ENCODE measurements at places on chromosomes 4 and X.

DNA sequence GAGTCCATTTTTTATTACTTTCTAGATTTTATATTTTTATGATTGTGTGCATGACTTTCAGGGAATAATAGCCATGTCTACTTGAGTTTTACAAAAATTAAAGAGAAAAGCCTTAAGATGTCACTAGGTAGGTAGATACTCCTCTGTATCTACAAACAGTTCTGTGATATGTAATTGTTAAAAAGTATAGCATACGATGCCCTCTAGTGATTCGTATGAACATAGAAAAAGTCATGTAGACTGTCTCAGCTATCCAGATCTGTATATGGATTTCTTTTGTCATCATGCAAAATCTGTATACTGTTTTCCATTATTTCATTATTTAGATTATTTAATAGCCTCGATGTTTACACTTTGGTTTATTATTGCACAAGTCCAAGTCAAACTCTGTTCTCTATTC, 856.6 kb downstream of the CENPC start:
- H3K36me3 ChIP-seq = no peaks in the 10 kb centered on the region
- H3K27ac ChIP-seq = no peak overlapping the region
- no peaks in the 10 kb centered on the region for H3K27me3 ChIP-seq

- H3K27ac ChIP-seq = no peak overlapping the region
- no peak for DNase-seq
- H3K36me3 ChIP-seq = no peaks in the 10 kb centered on the region
- no peak overlapping the region for H3K4me3 ChIP-seq
- no peaks in the 10 kb centered on the region for H3K4me1 ChIP-seq
These were observed 88.6 kb downstream of the HHIP start for GRCh38 chr4:144734522-144734921.

DNA sequence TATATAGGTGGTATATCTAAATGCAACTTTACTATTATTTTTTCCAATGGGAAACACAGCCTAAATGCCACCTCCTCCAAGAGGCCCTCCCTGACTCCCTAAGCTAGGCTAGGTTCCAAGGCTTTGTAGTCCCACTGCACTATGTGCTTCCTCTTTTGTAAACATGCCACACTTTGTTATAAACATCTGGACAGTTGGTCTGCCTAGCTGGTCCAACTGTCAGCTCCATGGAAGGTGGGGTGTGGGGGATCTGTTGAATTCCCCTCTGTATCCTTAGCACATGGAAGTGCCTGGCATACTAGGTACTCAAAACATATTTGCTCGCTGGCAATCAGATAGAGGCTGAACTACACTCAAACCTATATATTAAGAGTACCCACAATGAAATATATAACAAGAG, 63.4 kb downstream of the SLC9A7 start:
- H3K4me3 ChIP-seq = no peak overlapping the region
- DNase-seq = no peak
- no peaks in the 10 kb centered on the region for H3K27me3 ChIP-seq
- no peaks in the 10 kb centered on the region for H3K36me3 ChIP-seq
- H3K4me1 ChIP-seq = no peaks in the 10 kb centered on the region
- no peak overlapping the region for H3K27ac ChIP-seq

- no peaks in the 10 kb centered on the region for H3K4me1 ChIP-seq
- no peaks in the 10 kb centered on the region for H3K27me3 ChIP-seq
- H3K4me3 ChIP-seq = no peak overlapping the region
- no peaks in the 10 kb centered on the region for H3K36me3 ChIP-seq
- no peak overlapping the region for H3K27ac ChIP-seq
- DNase-seq = no peak
These were observed 184.7 kb upstream of the S100G start for GRCh38 chrX:16465081-16465876.

- H3K4me1 ChIP-seq = no peaks in the 10 kb centered on the region
- no peak for DNase-seq
- H3K36me3 ChIP-seq = no peaks in the 10 kb centered on the region
- H3K4me3 ChIP-seq = no peak overlapping the region
- no peak overlapping the region for H3K27ac ChIP-seq
These were observed 47.7 kb upstream of the ADGRL3 start for GRCh38 chr4:61152433-61152832.

DNA sequence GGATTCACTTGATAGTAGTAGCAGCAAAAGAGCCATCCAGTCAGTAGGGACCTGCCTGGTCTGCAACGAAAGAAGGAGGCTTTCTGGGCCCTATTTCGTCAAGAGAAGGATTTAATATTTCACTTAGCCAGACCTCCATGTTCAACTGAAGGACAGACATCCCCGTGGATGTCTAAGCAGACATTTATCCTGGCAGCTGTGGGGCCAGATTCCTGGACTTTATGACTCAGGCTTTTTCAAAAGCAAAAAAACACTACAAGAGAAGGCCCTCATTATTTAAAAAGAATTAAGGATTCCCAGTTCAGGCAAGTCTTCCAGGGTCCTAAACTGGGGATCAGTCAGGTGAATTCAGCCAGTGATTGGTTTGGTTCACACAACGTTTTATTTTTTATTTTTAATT, 88.5 kb upstream of the TSPAN5 start:
- no peak overlapping the region for H3K27ac ChIP-seq
- H3K36me3 ChIP-seq = no peaks in the 10 kb centered on the region
- H3K4me3 ChIP-seq = no peak overlapping the region
- DNase-seq = no peak
- no peaks in the 10 kb centered on the region for H3K4me1 ChIP-seq

- no peaks in the 10 kb centered on the region for H3K4me1 ChIP-seq
- peak; percentile 67 for DNase-seq
- H3K27me3 ChIP-seq = no peaks in the 10 kb centered on the region
These were observed 44.5 kb upstream of the TBC1D9 start for GRCh38 chr4:140800666-140801065.

DNA sequence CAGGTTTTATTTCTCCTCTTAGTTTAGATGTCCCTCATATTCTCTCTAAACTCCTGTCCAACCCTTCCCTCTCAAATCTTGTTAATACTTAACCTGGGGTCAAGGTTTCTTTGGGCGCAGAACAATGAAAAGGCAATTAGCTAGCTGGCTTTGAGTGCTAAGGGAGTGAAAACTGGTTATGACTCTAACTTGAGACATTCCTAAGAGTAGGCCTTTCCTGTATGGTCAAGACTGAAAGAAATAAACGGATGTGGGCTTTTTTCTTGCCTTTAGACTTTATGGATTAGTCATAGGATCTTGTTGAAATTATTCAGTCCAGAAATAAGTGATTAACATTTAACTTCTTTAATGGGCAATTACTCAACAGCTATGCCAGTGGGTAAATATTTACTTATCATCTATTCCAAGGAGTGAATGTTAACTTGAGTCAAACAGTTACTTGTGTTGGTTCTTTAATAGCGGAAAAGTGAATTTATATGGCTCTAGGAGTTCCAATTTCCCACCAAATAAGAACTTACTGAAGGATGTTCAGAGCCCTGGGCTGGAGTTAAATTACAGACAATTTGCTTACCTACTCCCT, 141.7 kb upstream of the SCML1 start:
- no peak overlapping the region for H3K4me3 ChIP-seq
- H3K27ac ChIP-seq = no peak overlapping the region
- H3K4me1 ChIP-seq = peaks cover 16% of the 10 kb centered on the region
- DNase-seq = no peak
- no peaks in the 10 kb centered on the region for H3K36me3 ChIP-seq
- no peaks in the 10 kb centered on the region for H3K27me3 ChIP-seq

GRCh38 chr4:118557298-118557851, 127.8 kb upstream of the METTL14 start:
- no peak overlapping the region for H3K27ac ChIP-seq
- no peaks in the 10 kb centered on the region for H3K27me3 ChIP-seq
- DNase-seq = no peak
- no peaks in the 10 kb centered on the region for H3K36me3 ChIP-seq
- H3K4me1 ChIP-seq = no peaks in the 10 kb centered on the region

Measured in Peyer's patch (tissue), 4 donors.